ENCODE measurements at places on chromosomes 4 and X.
A peak's percentile ranks its signal among the peaks of the same experiment; 100 is the strongest.

- DNase-seq = no peak
Observed at GRCh38 chr4:6193399-6193798, 7.0 kb downstream of the JAKMIP1 start.

- DNase-seq = no peak
Observed at GRCh38 chr4:163815776-163816175, 321.3 kb downstream of the TMA16 start.

GRCh38 chrX:95071052-95071451 is 1397.0 kb downstream of the FAM133A start:
- no peak for DNase-seq

DNA sequence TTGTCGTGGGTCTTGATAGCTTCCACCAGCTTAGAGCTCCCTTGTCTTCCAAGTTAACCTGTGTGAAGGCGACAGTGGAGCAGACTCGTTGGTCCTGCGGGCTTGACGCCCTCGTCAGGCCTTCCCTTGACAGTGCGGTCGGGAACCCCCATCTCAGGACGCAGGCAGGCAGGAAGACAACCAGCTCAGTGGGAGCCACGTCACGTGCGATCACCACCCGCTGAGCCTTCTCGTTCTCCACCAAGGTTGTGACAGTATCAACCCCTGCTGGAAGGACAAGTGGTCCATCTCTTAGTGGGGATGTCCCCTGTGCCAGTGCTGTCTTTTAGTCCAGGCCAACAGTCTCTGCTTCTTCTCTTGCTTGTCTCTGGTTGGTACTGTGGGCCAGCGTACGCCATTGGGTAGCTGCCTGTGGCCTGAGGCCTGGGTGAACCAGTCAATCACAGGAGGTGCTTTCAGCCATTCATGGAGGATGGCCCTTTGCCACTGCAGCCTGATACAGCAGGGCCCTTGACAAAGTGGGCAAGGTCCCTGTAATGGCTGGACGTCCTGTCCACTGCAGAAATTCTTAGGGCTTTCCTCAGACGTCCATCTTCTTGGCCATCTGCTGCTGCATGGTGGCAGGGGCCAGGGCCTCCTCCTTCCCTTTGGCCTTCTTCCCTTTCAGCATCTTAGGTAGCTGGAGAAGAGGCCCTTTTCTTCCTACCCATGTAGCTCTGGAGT is 31.4 kb downstream of the RGS12 start:
- DNase-seq = no peak

DNA sequence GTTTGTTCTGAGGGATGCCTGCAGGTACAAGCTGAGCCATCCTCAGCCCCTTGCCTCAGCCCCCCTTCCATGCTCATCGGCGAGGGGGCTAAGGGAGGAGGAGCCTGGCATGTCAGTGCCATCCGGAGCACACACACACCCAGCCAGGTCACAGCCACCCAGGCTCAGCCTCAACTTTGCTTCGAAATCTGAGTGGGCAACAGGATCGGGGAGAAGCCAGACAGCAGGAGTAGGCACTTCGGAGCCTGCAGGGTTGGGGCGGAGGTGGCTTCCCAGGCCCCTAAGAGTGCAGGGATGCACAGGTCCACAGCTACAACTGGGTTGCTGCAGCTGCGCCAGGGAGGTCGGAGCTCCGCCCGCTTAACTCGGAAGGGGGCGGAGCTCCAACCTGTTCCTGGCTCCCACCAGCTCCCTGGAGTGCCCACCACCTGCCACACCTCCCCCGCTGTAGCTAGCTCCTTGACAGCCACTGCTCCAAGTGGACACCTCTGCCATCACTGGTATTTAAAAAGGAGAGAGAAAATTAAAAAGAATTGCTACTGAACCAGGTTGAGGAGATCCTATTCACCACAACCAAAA is 192.9 kb upstream of the GALNT7 start:
- no peak for DNase-seq

DNA sequence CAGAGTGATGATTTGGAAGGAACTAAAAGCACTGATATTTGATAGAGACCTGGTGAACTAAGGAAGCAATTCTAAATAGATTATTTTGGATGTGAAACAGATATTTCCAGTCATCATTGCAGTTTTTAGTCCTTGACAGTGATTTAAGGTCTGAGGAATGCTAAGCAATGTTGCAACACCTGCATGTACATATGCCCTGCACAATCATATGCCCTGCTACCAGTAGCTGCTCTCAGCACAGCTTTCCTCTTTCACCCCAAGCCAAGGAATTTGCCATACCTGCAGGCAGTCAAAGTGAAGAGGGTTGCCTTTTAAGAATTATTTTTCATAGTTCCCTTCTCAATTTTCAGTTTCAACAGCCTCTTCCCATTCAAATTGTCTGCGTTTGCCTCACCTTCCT is 8.7 kb upstream of the FAM47A start:
- DNase-seq = no peak

DNA sequence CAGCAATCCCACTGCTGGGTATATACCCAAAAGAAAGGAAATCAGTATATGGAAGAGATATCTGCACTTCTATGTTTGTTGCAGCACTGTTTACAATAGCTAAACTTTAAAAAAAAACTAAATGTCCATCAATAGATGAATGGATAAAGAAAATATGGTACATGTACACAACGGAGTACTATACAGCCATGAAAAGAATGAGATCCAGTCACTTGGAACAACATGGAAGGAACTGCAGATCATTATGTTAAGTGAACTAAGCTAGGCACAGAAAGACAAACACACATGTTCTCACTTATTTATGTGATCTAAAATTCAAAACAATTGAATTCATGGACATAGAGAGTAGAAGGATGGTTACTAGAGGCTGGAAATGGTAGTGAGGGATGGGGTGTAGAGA is 400.7 kb downstream of the ZNF674 start:
- no peak for DNase-seq

DNA sequence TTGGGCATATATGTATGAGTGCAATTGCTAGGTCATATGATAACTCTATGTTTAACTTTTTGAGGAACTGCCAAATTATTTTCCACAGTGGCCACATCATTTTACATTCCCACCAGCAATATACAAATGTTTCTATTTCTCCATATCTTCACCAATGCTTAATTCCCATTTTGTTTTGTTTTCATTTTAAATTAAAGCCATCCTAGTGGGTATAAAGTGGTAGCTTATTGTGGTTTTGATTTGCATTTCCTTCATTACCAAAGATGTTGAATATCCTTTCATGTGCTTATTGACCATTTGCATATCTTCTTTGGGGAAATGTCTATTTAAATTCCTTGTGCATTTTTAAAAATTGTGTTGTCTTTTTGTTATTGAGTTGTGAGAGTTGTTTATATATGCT is 36.7 kb upstream of the SCOC start:
- no peak for DNase-seq

DNA sequence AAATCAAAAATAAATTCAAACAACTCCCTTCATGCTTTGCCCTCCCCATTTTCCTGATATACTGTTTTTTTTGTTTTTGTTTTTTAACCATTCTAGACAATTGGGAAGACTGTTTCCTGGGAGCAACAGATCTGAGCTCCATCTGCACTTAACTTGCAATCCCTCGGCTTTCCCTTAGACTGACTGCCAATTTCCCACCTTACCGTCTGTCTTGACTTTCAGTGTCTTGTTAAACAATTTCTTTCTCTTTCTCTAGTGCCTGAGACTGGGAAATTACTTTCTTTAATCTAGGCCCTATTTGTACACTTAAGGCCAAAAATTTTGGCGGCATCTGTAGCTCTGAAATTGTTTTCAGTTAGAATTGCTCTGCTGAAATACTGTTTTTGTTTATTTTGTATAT is 326.3 kb downstream of the LDB2 start:
- DNase-seq = no peak

DNA sequence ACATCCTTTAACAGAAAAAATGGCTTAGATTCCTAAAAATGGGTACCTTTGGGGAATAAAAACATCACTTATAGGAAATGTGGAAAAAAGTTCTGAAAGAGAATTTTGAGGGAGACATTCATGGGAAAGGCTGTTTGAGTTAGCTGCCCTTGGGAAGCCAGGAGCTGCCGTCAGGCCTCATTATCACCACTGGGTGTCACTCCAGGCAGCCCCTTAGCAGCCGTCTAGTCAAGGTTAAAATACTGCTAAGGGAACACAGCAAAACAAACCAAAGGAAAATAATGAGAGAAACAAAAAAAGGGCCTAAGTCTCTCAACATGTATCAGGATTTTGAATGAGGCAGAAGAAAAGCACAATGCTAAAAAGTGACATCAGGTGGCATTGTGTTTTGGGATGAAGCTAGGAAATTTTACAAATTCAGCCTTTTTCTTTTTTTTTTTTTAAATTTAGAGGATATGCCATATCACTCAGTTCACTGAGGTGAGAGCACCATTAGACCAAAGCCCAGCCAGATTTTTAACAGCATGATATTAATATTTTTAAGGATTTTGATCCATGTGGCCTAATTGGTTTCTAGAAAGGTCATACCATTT is 235.3 kb downstream of the GPAT3 start:
- DNase-seq = peak; percentile 65

DNA sequence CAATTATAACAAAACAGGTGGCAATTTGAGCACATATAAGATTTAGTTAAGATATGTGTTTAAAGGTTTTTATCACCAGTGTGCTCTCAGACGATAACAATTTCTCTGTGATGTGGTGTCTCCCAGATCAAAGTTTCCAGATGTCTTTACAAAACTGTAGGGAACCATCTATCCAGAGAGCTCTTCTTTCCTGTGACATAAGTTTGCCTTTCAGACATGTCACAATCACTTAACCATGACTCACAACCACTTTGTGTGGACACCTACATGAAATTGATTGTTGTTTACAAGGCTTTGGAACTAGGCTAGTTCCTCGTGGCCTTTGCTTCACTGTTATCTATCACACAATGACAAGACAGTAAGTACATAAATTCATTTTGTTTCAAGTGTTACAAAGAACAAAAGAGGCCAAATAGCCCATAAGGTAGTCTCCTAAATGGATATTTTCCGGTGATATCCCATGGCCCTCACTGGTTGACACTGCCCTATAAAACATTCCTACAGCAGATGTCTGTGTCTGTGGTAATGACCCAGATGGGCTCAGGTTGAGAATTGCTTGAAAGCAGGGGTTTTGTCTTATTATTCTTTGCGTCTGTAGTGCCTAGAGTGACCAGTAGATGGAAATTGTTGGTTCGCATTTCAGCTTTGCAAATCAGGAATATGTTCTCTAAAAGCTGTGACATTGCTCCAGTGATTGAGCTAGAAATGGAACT is 297.8 kb upstream of the FAM241A start:
- peak; percentile 2 for DNase-seq

- no peak for DNase-seq
Observed at GRCh38 chrX:126394681-126395080, 157.9 kb downstream of the DCAF12L1 start.

DNA sequence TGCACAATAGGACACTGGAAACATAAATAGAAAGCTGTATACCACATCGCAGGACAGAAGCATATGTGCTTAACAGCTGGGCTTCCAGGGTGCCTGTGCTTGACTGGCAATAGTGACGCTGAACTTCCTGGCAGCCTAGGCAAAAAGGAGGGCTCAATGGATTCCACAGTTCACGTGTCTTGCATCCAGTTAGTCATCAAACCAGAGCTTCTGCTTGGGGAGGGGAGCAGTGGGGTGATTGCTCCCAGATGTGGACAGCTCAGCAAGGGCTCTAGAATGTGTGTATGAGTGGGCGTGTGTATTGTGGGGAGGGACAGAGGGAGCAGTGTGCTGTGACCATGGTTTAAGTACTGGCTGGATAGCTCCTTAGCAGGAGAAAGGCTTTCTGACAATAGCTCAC is 2.3 kb downstream of the PRRG3 start:
- no peak for DNase-seq

DNA sequence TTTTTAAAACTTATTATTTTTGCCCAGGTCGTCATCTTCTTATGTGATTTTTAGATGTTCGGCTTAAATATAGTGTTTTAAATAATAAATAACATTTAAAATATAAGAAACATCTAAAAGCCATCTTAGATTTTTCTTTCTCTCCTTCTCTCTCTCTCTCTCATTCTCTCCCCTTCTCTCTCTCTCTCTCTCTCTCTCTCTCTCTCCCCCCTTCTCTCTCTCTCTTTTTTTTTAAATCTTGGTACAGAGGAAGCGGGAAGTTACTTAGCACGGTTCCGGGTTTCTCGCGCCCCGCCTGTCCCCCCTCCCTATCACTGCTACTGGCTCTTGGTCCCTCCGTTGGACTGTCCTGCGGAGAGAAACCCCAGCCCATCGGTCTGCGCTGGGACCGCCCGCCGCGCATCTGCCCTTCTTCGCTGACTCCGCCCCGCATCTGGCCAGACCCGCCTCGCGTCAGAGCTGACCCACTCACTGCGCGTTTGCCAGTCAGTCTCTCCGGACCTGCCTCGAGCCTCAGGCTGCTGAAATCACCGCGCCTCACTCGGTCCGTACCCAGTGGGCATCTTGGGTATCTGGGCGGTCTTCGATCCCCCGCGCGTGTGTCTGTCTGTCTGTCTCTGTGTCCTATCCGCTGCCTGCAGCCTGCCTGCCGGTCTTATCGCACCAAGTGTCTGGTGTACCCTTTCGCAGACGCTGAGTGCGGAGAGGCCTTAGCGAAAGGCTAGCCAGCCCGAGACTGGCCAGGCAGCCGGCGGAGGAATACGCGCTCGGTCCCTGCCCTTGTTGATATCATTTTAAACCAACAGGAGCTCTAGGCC is at the start of gene PABPC5:
Gene PABPC5 (plus strand): TSS at position 489 of the 818 bp plus-strand sequence. CDS start 739 bp downstream, outside the sequence.
- peak; percentile 83 for DNase-seq

- no peak for DNase-seq
Observed at GRCh38 chr4:99382745-99383360, 30.3 kb upstream of the ADH1C start.

DNA sequence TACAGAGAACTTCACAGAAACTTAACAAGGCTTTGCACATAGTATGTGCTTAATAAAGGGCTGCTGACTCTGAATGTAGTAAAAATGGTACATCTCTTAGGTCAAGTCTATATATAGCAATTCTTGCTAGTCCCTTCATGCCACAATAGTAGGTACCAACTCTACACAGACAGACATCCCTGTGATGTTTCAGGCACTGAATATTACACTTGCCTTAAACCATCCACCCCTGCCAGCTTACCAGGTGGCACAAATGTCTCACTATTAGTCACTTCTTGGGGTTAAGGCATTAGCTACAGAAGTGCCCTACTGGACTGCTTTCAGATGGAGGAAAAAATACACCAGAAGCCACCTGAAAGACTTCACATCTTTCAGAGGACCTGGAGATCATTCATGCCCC is 86.3 kb upstream of the CITED1 start:
- DNase-seq = no peak

DNA sequence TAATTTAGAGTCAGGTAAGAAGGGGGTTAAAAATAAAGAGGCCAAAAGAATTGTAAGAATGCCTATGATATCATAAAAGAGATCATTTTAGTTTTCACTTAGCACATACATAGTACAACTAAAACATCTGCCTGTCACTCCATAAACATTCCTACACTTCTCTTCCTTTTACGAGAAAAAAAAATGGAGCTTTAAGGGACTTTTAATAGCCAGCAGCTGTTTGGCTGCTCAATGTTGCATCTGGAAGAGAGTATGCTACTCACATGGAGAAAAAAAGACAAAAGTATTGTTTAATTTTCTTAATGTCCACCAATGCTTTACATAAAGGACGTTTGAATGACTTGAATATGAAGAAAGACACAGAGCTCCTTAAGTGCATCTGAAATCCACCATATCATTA is 48.7 kb upstream of the TNIP3 start:
- DNase-seq = no peak
